Activated CD8-positive, alpha-beta memory T cell treated with anti-CD3 and anti-CD28 coated beads, Interleukin-2, amount 50 U/mL, for 48 hours (primary cell): ENCODE measurements at places on chromosomes 16 and 17.

DNA sequence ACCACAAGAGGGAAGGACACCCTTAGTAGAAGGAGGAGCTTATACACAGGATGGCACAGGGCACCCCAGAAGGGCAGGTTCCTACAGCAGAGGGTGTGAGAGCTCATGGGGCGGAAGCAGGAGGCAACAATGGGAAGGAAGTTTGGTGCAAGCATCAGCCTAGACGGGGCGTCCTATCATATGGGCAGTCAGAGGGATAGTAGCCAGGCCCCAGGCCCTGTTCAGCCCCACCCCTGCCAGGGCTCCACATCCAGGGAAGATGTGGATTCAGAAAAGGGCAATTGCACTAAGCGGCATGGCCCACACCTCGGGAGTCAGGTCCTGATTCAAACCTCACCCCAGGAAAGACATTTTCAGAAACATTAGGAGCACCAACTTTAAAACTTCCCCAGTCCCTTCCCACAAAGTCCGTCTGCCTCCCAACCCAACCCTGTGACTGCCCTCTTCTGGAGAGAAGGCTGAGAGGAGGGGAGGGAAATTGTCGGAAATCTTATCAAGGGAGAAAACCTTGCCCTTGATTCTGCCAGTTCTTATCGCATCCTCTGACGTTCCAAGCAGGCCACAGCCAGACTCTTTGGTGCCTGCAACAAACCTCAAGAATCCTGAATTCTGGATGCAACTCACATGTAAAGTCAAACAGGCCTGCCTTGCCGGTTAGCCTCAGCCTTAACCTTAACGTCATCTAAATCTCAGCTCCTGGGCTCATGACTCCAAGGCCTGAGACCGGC is 198.8 kb upstream of the CDH5 start:
- no peak for DNase-seq

DNA sequence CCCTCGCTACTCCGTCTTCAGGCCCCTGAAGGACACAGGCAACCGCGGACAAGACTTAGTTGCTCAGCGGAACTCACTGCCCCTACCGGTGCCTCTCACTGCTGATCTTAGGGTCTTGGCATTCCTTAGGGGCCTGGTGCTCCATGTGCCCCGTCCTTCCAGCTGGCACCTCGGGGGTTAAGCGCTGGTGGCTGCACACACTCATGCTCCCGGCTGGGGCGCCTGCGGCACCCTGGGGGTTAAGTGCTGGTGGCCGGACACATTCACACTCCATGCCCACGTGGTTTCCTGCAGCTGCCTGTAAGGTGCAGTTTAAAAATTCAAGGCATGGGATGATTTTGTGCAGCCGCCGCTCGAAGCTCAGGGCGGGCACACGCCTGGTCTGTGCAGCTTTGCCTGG is 45.1 kb downstream of the BAIAP2 start:
- DNase-seq = no peak

DNA sequence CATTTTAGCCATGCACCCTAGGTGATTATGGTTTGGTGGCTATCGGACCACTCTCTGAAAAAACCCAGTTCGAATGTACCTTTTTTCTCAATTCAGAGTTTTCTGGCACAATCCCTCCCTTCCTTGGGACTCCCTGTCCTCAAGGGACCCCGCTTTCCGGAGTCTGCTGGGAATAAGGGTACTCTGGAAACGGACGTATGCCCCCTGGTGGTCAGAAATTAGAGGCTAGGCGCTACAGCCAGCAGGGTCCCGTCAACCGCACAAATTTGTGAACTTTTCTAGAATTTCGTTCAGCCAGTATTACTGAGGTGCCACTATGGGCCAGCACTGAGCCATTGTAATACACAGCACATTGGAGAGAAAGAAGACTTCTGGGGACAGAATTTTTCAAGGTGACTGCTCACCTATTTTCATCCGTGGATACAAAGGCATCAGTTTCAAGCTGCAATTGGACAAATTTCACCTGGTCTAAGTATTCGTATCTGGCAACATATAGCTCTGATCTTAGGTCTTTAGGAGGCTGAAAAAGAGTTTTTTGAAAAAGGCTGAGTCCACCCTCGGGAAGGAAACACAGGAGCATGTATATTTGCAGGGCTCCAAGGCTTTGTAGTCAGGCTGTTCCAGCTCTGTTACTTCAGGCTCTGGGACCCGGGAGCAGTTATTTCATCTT is 27.1 kb upstream of the CRYBA1 start:
- peak; percentile 86 for DNase-seq

DNA sequence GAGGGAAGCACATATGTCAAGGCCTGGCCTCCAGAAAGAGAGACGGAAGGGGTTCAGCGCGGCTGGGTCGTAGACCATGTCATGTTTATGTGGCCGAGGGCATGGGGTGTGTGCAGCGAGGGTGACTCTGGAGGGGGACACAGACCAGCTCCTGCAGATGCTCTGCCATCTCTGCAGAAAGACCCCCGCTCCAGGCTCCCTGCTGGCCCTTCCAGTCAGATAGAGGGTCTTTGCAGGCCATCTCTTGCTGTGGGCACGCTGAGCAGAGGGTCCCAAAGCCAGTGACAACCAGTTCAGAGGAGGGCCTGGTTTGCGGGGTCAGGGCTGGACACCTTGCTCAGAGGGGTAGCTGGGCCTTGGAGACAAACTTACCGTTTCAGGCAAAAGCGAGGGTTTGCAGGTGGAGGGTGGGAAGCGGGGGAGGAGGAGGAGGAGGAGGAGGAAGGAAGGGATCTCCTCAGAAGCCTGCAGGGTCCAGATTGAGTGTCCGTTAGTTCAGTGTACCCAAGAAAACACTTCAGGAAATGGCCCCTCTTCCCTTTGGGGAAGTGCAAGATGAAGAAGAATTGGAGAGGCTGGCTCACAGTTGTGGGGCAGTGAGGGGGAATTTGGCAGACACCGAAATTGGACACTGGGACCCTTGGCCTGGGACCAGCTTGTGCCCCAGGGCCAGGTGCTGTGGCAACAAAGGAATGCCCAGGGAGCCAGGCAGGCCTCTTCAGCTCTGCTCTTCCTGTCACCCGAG is 102.8 kb downstream of the CMIP start:
- DNase-seq = no peak

GRCh38 chr17:75036643-75037268 is 10.0 kb downstream of the ATP5PD start:
- peak; percentile 79 for DNase-seq

- DNase-seq = no peak
Measured at GRCh38 chr17:36142235-36142634, 34.2 kb downstream of the TBC1D3B start.

GRCh38 chr16:54431997-54432896 is 145.7 kb upstream of the IRX3 start:
- no peak for DNase-seq

DNA sequence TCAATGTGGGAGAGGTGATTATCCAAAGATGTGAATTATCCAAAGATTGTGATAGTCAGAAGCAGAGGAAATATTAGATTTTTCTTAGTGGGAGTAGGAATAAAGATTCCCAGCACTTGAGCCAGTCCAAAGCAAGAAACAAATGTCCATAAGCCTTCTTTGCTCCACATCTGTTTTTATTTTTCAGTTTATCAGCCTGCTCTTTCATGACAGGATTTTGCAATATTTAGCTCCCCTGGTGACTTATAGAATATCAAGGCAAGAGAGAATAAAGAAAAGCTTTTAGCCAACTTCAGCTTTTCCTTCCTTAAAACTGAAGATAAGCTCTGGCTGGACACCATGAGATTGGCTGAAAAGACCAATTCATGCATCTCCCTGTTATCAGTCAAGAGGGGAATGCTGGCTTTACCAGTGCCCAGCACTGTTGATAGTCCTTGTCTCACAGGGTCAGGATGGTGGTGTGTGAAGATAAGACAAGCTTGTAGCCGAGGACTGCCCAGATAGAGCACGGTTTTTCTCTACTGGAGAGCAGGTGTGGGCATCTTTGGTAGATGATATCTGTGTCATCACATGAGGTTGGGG is 706.5 kb downstream of the KCNJ2 start:
- DNase-seq = no peak

GRCh38 chr16:1614456-1615102 is 2.4 kb downstream of the CRAMP1 start:
- DNase-seq = peak; percentile 63

GRCh38 chr16:28179354-28179753 is 32.4 kb downstream of the XPO6 start:
- no peak for DNase-seq

DNA sequence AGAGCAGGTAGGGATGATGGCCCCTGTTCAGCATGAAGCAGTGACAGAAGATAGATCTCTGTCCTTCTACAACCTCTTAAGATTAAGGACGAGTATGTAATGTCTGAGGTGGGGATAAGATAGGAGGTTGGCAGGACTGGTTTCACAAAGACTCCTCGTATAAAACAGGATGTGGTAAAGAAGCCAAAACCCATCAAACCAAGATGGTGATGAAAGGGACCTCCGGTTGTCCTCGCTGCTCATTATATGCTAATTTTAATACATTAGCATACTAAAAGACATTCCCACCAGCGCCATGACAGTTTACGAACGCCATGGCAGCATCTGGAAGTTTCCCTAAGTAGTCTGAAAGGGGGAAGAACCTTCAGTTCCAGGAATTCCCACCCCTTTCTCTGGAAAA is 27.3 kb downstream of the MIS12 start:
- DNase-seq = peak; percentile 43

DNA sequence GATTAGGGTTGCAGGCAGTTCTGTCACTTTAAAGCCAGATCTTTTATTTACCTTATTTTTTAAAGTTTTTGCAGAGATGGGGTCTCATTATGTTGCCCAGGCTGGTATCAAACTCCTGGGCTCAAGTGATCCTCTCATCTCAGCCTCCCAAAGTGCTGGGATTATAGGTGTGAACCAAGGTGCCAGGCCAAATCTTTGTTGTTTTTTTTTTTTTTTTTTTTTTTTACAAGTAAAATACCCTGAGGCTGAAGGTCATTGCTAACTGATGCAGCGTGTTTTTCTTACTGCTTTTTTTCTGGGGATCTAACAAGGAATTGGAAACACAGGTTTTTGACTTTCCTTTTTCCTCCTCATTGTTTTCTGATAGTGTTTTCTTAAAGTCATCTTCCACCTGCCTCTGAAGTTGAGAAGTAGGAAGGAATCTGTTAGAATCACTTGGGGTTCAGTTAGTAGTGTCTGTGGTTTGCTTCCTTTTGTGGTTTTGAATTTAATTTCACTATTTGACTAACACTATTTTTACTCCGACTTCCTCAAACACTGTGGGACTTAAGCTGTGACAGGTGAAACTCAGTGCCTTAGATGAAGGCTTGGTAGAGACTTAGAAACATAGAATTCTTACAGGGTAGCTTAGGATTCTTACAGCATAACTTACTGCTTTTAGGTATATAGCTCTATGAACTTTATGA is 22.2 kb downstream of the CLTC start:
- no peak for DNase-seq

DNA sequence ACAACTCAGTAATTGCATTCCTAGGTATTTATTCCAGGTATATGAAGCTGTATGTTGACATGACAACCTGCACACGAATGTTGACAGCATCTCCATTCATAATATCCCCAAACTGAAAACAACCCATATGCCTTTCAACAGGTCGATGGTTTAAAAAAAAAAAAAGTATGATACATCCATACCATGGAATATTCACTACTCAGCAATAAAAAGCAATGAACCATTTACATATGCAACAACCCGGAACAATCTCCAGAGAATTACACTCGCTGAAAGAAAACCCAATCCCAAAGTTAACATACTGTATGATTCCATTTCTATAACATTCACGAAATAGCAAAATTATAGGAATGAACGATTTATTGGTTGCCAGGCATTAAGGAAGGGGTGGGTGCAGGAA is 53.3 kb upstream of the DNAH9 start:
- DNase-seq = no peak

DNA sequence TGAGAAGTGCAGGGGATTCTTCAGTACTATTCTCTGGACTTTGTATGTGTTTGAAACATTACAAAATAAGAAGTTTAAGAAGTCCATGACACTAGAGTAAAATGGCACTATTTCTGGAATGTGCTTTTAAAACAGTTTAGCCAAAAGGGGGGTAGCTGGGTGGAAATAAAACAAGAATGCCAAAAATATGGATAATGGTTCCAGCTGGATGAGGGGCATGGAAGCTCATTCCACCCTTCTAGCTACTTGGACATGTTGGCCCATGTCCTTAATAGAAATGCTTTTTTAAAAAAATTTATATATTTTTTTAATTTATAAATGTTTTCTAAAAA is 13.1 kb downstream of the ZC3H7A start:
- no peak for DNase-seq

DNA sequence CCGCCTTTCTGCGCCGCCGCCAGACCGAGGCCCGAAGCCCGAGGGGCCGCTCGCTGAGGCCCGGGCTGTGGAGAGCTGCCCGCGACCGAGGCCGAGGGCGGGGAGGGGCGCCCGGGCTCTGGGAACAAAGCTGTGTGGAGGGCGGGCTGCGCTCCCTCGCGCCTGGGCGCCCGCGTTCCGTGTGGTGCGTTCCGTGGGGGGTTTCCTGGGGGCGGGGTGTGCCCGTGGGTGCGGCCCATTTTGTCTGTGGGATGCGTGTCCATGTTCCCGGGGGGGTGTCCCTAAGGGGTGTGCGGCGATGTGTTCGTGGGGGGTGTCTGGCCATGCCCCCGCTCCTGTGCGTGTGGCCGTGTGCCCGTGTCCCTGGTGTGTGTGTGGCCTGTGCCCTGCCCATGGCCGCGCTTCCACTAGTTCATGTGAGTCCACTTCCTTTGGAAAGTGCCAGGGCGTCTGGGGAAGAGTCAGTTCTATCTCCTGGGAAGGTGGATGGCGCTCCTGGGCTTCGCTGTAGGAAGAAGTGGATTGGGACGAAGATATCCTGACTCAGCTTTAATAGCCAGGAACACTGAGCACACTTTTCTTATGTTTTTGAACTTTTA is 520 bp downstream of the JPT2 start:
- DNase-seq = peak; percentile 73
